ENCODE measurements at places on chromosomes 13 and 19. TPM values are rescaled to one million over a fixed set of nuclear protein-coding genes. Genes with fewer than 3 reads are reported as not detected.

Gene SLC8A2
- not detected for total RNA-seq

Gene CEACAM20
- not detected for total RNA-seq

Gene FUT1
- total RNA-seq, result under 0.01 TPM

Gene FBXO17
- 22.9 TPM for total RNA-seq

Gene PSG1
- not detected for total RNA-seq

Gene LILRB1
- not detected for total RNA-seq

Gene ZNF730
- total RNA-seq, result 0.16 TPM

Gene CLN5
- total RNA-seq, result 46.7 TPM

Gene IGSF23
- total RNA-seq, result not detected

Gene ZNF540
- 0.36 TPM for total RNA-seq

Gene ZNF844
- total RNA-seq, result 2.0 TPM

Gene ATP12A
- not detected for total RNA-seq

Gene RFXANK
- total RNA-seq, result 38.0 TPM

Gene CAPN12
- not detected for total RNA-seq

Gene SIGLEC8
- not detected for total RNA-seq

Gene ZNF426
- total RNA-seq, result 55.7 TPM
